ENCODE measurements at places on chromosomes 1 and 21.

DNA sequence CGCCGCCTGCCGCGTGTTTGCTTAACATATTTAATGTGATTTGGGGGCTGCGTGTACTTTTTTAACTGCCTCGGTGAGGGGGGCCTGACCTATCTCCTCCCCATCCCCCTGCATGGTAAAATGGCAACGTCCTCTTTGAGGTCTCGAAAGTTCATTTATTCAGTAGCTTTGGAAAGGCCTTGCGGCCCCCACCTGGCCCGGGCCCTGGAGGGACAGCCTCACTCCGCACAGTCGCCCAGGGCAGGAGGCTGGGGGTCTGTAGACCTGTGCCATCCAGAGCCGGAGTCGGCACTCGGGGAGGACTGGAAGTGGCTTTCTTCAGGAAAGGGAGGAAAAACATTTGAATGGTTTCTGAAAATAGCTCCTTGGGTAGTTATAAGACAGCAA lies 38.0 kb upstream of the ACTRT2 start:
- no peak for DNase-seq

- peak; percentile 78 for DNase-seq
Observed at GRCh38 chr1:115255154-115255553, 82.9 kb downstream of the NGF start.

GRCh38 chr1:219179293-219179692 lies 5.6 kb downstream of the LYPLAL1 start:
- DNase-seq, result no peak

GRCh38 chr1:110112143-110112542 lies at the start of gene UBL4B:
UBL4B (plus strand) TSS chr1:110112443; CDS start chr1:110112535, 92 bp downstream.
- no peak for DNase-seq

- no peak for DNase-seq
Observed at GRCh38 chr1:22636927-22637326, 499 bp downstream of the C1QA start.

DNA sequence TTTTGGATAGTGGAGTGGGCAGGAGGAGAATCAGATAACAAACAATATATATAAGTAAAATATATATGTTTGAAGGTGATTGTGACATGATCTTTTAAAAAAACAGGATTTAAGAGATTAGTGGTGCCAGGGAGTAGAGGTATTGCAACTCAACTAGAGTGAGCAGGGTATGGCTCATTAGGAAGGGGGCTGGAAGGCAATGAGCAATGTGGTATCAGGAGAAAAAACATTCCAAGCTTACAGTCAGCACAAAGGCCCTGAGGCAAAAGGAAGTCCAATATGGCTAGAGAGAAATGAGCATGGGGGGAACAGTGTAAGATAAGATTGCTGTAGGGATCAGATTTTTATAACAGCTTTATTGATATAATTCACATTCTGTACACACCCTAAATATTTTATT lies 5.3 kb upstream of the GADD45A start:
- peak; percentile 31 for DNase-seq

GRCh38 chr1:170692866-170693575 lies 29.1 kb downstream of the PRRX1 start:
- peak; percentile 87 for DNase-seq

Measured in fibroblast of mammary gland (primary cell).